Right forelimb (tissue), 1 donor: ENCODE measurements at places on chromosomes 12 and 14.

DNA sequence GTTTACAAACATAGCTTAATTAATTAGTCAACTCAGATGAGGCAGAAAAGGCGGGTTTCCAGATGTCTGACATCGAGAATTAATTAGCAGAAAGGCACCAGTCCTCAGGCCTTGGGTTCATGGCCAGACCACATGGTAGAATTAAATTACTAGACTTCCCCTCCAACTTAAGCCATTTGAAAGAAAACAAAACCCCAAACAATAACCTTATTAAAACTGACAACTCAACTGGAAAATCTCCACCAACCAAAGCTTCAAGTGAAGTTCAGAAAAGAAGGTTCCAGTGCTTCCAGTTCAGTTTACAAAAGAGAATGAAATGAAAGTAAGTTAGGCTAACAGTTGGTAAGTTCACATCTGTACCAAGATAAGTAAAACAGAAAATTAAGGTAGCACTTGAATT, 349.5 kb downstream of the GRIN2B start:
- no peak for DNase-seq

- DNase-seq: no peak
Measured at GRCh38 chr12:124481772-124482566, 85.4 kb downstream of the NCOR2 start.

GRCh38 chr12:56720731-56721151, 4.4 kb downstream of the NACA start:
- DNase-seq: no peak

DNA sequence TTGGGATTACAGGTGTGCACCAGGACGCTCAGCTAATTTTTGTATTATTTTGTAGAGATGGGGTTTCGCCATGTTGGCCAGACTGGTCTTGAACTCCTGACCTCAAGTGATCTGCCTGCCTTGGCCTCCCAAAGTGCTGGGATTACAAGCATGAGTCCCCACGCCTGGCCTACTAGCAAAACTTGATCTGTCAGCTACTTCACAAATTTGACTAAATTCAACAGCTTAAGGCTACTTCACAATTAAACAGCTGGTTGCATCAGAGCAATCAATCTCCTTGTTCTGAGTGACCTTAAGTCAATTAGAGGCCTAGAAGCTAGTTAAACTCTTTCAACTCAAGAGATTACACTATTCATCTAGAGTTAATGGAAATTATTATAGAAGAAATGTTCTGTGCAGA, 12.2 kb downstream of the COQ10A start:
- no peak for DNase-seq

DNA sequence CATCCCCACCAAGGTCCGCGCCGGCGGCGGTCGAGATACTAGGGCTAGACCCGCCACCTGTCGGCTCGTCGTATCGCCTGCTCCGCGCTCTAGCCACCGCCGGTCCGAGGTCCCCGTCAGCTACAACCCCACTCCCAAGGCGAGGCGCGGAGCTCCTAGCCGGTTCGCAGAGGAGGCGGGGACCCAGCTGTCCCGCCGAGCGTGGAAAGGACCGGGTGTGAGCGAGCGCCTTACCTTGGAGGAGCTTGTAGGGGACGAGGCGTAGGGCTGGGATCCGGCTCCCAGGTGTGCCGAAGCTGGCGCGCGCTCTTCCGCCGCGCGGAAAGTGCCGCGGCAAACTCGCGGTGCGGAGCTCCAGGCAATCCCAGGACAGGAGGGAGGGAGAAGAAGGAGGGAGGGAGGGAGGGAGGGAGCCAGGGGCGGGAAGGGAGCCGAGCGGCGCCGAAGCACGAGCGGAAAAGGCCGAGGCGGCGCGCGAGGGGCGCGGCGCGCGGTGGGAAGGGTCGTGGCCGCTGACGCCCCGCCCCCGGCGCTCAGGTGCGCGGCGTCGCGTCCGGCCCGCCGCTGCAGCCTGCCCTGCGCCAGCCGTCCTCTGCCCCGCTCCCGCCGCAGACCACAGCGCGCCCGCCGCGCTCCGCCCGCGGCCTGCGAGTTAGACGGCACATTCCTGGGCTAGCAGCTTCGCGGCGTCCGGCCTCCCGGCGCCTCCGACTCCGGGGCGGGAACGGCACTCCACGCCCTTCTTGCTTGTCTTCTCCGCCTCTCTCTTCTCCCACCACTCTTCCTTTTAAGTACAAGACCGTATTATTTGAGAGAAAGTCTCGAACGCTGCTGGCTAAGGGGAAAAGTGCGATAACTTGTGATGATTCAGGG, at the start of gene PAWR:
Gene PAWR, minus strand, starts transcription at position 327 of the 873 bp plus-strand sequence. CDS start 720 bp downstream, outside the sequence.
- DNase-seq: peak; percentile 78

DNA sequence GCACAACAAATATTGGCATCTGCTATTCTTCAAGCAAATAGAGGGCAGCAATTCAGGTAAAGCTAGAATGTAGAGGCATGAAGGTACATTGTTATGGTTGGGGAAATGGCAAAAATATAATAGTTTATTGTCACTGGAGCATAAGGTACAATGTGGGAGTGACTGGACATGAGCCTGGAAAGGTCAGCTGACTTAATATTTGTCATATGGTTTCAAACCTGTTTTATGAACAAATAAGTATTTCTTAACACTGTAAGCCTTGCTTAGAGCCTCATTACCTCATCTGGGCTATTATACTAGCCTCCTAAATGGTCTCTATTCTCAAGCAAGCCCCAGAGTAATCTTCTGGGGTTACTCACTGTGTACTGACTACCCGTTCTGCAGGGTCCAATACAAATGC, 33.7 kb downstream of the FAM177A1 start:
- DNase-seq: no peak

- DNase-seq: no peak
Measured at GRCh38 chr12:119713551-119714031, 45.7 kb downstream of the PRKAB1 start.

- DNase-seq: no peak
Measured at GRCh38 chr14:37278636-37279538, 81.2 kb downstream of the MIPOL1 start.

- DNase-seq: no peak
Measured at GRCh38 chr14:36174767-36175424, 1.6 kb downstream of the PTCSC3 start.

DNA sequence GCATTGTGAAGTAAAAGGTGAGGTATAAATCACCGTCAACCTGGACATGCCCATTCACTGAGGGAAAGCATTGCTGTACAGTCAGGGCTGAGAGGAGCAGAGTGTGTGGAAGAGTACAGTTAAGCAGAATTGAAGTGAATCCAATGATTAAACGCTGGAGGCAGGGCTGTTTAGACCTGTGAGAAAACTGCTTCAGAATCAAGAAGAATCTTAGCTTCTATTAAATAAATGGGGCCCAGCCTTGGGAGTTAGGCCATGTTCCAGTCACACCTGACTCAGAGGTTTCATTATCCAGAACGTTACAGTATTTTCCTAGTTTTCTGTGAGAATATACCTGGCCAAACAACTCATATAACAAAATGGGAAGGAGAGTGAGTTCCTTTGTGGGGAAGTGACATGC, 86.9 kb downstream of the ATP23 start:
- DNase-seq: no peak

GRCh38 chr12:123996581-123996980, 23.6 kb downstream of the ZNF664 start:
- DNase-seq: no peak

- no peak for DNase-seq
Measured at GRCh38 chr12:27808841-27809240, 28.8 kb upstream of the MANSC4 start.

- peak; percentile 15 for DNase-seq
Measured at GRCh38 chr14:100096656-100097055, 31.4 kb downstream of the EVL start.

DNA sequence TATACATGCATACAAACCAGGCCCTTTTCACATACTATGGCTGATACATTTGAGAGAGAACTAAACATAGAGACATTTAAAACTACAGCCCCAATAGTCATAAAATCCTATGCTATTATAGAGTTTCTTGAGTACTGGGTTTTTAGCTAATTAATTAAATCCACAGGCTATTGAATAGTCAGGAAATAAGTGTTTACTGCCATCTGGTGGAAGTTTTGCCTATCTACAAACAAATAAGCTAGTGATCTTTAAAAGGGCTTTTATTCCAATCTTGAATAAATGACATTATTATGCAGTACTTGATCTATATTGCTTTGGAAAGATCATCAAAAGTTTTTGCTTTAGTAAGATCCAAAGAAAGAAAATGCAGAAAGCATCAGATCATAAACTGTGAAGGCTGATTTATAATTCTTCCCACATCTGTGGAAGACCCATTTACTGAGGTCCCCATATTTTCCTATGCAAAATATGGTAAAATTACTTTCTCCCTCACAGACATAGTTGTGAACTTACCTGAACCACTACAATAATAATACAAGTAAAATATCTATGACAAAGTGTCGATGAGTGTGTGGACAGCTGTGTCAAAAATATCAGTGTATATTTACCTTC, 131.3 kb downstream of the ITPR2 start:
- no peak for DNase-seq

GRCh38 chr12:84166812-84167211, 745.8 kb downstream of the SLC6A15 start:
- no peak for DNase-seq

GRCh38 chr14:68972507-68973218, 6.4 kb downstream of the ACTN1 start:
- no peak for DNase-seq

GRCh38 chr12:30792648-30793499, 38.1 kb upstream of the CAPRIN2 start:
- DNase-seq: no peak
